T-cell (primary cell): ENCODE measurements at places on chromosomes 13 and 19.

- DNase-seq, result peak; percentile 43
Observed at GRCh38 chr19:17522988-17523872, 11.8 kb downstream of the PGLS start.

GRCh38 chr13:100675661-100676129 lies 1.1 kb upstream of the TMTC4 start:
- DNase-seq, result no peak

DNA sequence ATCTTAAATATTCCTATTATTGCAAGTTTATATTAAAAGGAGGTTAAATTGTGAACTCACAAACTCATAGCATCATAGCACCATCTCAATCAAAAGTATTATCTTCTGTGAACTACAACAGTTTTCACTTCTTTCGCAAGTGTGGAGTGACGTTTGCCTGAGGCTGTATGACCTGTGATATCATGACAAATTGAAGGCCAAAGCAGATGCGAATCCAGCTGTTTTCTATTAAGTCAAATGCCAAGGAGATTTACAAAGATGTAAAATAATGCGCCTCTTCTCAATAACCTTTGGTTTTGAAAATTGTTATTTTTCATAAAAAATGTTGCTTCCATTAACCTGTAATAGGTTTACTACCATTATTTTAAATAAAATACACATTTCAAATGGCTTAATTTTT lies 7.6 kb upstream of the PEG3 start:
- DNase-seq, result no peak

DNA sequence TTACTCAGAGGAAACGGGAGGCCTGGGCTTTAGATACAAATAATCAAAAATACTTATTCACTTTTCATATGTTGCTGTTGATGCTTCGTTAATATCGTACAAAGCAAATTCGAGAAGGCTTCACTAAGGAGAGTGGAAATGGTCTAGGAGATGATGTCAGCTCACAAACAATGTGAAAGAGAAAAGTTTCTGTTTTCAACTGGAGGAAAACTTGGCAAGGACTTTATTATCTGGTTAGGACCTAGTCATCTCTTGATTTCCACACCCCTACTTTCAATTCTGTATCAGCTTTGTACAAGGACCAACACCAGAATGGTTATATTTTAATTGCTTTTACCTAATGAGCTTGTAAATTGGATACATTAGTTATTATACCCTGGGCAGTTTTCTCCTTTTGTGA lies 88.0 kb downstream of the SLC10A2 start:
- DNase-seq, result no peak
